ENCODE measurements at places on chromosomes 11 and 22.
A peak's percentile ranks its signal among the peaks of the same experiment; 100 is the strongest.

DNA sequence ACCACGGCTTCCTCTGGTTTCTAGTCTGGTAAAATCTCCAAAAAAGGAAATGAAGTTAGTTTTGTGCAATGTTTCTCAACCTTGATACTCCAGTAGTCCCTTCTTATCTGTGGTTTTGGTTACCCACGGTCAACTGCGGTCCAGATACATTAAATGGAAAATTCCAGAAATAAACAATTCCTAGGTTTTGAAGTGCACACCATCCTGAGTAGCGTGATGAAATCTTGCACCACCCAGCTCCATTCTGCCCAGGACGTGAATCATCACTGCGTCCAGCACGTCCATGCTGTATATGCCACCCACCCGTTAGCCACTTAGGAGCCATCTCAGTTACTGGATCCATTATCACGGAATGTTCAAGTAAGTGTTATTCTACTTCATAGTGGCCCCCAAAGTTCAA, 117.0 kb downstream of the FBXO7 start:
- no peak for DNase-seq

GRCh38 chr11:122089111-122089510, 26.9 kb downstream of the BLID start:
- no peak for DNase-seq

DNA sequence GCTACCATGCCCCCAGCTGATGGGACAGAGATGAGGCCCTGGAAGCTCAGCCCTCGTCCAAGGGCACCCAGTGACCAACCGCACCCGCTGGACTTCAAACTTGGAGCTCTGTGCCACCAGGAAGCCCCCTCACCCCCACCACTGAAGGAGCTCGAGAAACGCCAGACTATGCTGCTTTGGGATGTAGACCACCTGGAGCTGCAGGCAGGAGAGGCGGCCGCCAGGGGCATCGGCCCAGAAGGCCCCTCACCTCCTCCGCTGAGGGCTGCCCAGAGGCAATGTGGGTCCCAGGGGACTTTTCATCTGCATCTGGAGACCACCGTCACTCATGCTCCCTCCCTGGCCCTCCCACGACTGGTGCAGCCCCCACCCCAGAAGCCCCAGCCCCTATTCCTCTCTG, 28.3 kb downstream of the CDKN1C start:
- no peak for DNase-seq

DNA sequence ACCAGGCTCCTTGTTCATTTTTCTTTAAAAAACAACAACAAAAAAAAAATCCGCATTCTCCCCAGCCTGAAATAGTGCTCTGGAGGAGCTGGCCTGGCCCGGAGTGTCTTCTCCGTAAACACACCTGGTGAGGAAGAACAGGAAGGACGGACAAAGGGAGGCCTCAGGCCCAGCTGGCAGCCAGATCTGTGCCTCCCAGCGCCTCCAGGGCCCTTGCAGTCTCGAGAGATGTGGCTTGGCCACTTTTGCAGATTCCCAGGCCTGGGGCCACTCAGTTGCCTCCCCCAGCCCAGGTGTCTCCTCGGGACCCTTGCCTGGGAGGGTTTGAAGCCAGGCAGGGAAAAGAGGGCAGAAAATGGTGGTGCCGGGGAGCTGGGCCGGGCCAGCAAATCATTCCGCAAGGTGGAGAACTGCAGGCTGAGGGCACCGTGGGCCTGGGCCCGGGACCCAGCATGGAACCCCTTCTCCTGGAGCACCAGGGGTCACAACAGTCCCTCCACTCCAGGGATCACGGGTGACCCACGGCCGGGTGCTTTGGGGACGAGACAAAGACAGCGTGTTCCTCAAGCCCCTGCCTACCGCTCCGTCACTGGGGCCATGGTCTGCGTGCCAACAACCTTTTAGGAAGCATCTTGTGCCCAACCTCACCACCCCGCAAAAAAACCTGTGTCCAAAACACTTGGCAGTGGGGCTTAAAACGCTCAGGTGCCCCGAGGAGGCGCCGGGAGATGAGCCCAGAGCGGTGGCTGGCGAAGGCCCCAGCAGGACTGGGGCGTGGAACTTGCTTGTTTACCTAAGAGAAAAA, 67.1 kb upstream of the WNT7B start:
- no peak for DNase-seq

DNA sequence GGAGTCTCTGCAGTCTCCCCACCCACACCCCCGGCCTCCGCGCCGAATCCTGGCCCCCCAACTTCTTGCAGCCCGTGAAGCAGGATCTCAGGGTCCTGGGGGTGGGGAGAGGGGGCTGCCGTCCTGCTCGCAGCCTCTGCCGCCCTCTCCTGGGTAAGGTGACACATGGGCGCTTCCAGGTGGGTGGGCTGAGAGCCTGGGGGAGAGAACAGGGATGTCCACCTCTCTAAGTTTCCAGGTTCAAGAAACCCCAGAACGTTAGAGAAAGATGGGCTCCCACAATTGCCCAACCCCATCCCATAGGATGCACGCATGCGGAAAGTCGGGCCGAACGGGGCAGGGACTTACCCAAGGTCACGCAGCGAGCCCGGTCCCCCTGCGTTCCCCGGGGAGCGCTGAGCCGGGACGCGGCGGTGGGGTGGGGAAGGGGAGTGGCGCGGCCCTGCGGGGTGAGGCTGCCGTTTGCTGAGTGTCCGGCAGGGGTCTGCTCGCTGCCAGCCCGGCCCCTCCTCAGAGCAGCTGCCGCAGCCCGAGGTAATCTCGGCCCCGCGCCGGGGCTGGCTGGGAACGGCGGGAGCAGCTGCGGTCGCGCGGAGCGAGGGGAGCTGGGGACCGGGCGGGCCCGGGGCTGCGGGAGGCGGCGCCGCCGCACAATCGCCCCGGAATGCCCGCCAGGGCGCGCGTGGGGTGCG, 705 bp upstream of the CAPN1 start:
- DNase-seq, result peak; percentile 82

DNA sequence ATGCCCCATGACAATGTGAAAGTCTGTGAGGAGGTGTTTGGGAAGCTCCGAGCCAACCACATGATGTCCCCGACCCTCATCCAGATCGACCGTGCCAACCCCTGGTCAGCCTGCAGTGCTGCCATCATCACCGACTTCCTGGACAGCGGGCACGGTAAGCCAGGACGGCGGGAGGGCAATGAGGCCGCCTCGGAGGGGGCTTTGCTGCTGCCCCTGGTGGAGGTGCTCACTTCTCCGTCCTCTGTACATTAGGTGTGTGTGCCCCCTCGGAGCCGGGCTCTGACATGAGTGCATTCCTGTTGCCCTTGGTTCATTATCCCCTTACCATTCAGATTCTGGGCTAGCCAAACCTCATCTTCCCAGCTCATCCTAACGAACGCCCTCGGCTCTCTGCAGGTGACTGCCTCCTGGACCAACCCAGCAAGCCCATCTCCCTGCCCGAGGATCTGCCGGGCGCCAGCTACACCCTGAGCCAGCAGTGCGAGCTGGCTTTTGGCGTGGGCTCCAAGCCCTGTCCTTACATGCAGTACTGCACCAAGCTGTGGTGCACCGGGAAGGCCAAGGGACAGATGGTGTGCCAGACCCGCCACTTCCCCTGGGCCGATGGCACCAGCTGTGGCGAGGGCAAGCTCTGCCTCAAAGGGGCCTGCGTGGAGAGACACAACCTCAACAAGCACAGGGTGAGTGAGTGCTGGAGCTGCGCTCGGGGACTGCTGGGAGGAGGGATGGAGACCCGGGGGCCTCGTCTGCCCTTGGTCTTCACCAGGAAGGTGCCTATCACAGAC, 13.8 kb downstream of the ADAMTS15 start:
- no peak for DNase-seq

- DNase-seq, result peak; percentile 35
Measured at GRCh38 chr11:84518631-84519183, 1108.4 kb downstream of the DLG2 start.

DNA sequence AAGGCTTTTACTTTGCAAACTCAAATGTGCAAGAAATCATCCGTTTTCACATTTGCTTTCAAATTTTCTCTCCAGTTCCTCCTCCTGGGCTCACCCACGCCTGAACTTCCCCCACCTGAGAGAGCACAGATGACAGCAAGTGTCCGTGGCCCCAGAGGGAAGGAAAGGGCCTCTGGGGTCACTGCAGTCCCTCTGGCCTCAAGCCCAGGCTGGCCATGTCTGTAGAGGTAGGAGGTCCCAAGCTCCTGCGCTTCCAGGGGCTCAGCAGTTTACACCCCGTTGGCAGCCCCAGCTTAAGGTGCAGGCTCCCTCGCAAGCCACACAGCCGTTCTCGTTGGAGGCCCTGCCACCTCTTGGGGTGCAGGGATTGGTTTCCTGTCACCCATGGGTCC, 40.5 kb upstream of the PRDM11 start:
- DNase-seq, result no peak

DNA sequence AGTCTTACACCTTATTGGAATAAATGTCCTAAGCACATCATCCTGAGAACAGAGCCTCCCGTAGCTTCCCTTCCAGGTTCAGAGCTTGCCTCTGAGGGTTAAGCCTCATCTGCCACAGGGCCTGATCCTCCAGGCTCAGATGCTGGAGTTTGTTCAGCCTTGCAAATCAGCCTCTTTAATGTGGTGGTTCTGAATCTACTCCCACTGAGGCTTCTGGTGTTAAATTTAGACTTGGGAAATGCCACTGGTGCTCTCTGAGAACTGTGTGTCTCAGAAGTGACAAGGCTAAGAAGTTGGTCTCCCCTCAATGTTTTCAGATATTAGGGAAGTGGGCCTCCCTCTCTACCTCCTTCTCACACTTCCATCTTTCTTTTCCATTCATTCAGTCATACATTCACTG, 68.7 kb downstream of the CCDC81 start:
- DNase-seq, result no peak

DNA sequence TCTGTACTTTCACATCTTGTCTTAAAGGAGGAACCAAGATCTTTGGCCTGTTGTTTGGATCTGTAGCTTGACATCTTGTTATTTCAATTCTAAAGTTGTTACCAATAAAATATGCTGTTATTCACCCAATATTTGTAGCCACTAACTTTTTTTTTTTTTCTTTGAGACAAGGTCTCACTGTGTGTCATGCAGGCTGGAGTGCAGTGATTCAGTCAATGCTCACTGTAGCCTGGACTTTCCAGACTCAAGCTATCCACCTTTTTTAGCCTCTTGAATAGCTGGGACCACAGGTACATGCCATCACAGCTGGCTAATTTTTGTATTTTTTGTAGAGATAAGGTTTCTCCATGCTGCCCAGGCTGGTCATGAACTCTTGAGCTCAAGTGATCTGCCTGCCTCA, 769.4 kb downstream of the DLG2 start:
- DNase-seq, result no peak

GRCh38 chr11:35463331-35463751, 44.0 kb upstream of the SLC1A2 start:
- no peak for DNase-seq

DNA sequence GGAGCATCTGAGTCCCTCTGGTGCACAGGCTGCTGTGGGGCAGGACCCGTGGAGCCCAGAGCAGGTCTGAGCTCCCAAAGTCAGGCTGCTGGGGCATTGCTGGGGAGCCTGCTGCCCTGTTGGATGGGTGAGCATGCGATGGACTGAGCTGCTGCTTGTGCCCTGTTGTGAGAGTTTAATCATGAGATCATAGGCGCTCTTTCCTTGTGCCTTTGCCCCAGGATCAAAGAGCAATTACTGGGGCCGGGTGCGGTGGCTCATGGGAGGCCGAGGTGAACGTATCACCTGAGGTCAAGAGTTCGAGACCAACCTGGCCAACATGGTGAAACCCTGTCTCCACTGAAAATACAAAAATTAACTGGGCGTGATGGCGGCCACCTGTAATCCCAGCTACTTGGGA, 37.5 kb downstream of the MUC6 start:
- no peak for DNase-seq

DNA sequence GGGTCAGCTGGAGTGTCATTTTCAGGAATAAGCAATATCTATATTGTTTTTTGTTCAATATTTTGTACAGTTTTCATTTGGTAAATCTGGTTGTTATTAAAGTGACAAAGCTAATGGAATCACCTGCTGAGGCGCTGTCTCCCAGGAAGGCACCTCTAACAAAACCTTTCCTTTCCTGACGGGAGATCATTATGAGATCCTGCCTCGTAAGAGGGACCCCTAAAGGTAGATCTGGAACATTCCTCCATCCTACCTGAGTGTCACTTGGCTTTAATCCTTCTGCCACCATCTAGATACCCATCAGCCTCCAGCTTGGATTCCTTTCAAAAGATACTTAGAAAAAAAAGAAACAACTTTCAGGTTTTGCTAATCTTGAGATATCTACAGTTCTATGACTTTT, 157.7 kb downstream of the FAT3 start:
- DNase-seq, result no peak

Data from BE2C (cell line).